ENCODE measurements at places on chromosomes 1 and 21. TPM values are rescaled to one million over a fixed set of nuclear protein-coding genes. Genes with fewer than 3 reads are reported as not detected.

DNA sequence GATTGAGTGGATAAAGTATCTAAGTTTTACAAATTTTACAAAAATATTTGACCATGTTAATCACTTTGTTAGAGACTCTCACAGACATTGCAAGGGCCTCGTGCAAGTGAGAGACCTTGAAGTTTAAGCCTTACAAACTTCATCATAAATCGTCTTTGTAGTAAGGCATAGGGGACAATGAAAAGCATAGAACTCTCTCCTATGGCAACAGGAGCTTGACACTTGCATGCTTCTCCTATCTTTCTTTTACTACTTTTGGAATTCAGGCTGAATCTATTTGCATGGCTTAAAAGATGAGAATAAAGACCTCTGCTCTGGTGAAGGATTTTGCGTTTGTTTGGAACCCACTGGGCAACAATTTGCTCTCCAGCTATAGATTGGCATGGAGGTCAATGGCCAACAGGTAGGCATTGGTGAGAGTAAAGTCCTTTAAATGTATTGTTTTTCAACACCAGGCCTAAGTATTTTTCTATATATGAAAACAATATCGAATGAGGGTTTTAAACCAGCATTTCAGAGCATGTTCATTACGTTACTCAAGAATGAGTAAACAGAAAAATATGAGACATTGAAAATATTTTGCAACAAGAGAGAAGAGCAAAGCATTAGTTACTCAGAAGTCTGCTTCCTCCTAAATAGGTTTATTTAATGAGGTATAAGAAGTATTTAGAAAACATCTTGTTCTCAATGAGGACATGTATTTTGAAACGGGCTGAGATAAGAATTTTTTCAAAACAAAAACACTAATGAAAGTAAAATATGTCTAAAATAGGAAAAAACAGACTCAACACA is 192.2 kb downstream of the TGFB2 start:
- no peaks in the 10 kb centered on the region for H3K4me1 ChIP-seq
- no peak overlapping the region for H3K4me3 ChIP-seq
- H3K36me3 ChIP-seq: no peaks in the 10 kb centered on the region
- DNase-seq: no peak
- H3K27me3 ChIP-seq: no peaks in the 10 kb centered on the region

MOB3C gene
- 5.2 TPM for total RNA-seq

TRIM46 gene
- total RNA-seq: 0.22 TPM

GRCh38 chr1:2349806-2350205 is 41.5 kb downstream of the MORN1 start:
- DNase-seq: no peak
- H3K27ac ChIP-seq: no peak overlapping the region
- H3K27me3 ChIP-seq: peaks cover 74% of the 10 kb centered on the region
- no peaks in the 10 kb centered on the region for H3K36me3 ChIP-seq
- H3K4me3 ChIP-seq: no peak overlapping the region

DNA sequence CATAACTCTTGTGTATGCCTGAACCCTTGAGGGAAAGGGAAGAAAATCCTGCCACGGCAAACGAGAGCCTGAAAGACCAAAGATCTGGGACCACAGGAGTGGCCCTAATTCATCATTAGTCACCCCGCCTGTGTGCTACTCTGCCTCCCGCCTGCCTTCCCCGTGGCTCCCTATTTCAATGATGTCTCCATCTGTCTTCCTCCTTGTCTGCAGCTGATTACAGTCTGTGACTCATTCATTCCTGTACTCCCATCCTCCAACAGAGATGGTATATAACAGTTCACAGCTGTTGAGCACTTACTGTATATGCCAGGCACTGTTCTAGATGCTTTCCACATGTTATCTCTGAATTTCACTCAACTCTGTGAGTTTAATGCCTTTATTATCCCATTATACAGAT is 96.6 kb downstream of the SEC16B start:
- no peak overlapping the region for H3K4me3 ChIP-seq
- no peak for DNase-seq
- no peak overlapping the region for H3K27ac ChIP-seq
- no peaks in the 10 kb centered on the region for H3K4me1 ChIP-seq

DNA sequence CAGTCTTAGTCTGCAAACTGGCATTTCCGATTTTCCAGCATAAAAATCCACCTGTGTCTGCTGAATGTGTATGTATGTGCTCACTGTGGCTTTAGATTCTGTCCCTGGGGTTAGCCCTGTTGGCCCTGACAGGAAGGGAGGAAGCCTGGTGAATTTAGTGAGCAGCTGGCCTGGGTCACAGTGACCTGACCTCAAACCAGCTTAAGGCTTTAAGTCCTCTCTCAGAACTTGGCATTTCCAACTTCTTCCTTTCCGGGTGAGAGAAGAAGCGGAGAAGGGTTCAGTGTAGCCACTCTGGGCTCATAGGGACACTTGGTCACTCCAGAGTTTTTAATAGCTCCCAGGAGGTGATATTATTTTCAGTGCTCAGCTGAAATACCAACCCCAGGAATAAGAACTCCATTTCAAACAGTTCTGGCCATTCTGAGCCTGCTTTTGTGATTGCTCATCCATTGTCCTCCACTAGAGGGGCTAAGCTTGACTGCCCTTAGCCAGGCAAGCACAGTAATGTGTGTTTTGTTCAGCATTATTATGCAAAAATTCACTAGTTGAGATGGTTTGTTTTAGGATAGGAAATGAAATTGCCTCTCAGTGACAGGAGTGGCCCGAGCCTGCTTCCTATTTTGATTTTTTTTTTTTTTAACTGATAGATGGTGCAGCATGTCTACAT is 2.5 kb upstream of the OLFML3 start:
- 0 out of 3 replicates have a peak, but pooled peaks cover 5% of the 10 kb centered on the region for H3K27me3 ChIP-seq
- DNase-seq: peak; percentile 33
- no peaks in the 10 kb centered on the region for H3K4me1 ChIP-seq
- no peak overlapping the region for H3K4me3 ChIP-seq

- no peak overlapping the region for H3K4me3 ChIP-seq
- H3K27ac ChIP-seq: no peak overlapping the region
- H3K36me3 ChIP-seq: no peaks in the 10 kb centered on the region
- DNase-seq: no peak
- no peaks in the 10 kb centered on the region for H3K27me3 ChIP-seq
- H3K4me1 ChIP-seq: no peaks in the 10 kb centered on the region
These were observed 52.2 kb downstream of the PLA2G4A start for GRCh38 chr1:186880982-186881381.

ADORA1 gene
- not detected for total RNA-seq

DNA sequence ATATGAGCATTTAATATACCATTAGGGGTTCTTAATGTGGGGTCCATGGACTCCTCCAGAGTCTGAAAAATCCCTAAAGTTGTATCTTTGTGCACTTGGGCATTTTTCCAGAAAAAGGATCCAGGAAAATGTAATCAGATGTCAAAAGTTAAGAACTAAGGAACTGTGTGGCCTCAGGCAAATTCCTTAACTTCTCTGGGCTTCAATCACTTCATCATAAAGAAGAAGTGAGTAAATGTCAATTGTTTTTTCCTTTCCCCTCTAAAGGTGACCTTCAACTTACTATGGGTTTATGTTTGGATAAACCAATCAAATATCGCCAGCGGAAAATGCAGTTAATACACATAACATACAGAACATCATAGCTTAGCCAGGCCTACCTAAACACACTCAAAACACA is 2.5 kb downstream of the MAD2L2 start:
- H3K4me1 ChIP-seq: peaks cover 11% of the 10 kb centered on the region
- no peak for DNase-seq
- no peak overlapping the region for H3K4me3 ChIP-seq
- H3K27me3 ChIP-seq: no peaks in the 10 kb centered on the region

C1orf87 gene
- not detected for total RNA-seq

- H3K4me1 ChIP-seq: peaks cover 6% of the 10 kb centered on the region
- peaks cover 45% of the 10 kb centered on the region for H3K27me3 ChIP-seq
- H3K4me3 ChIP-seq: no peak overlapping the region
- H3K36me3 ChIP-seq: no peaks in the 10 kb centered on the region
These were observed 18.0 kb downstream of the SLC2A7 start for GRCh38 chr1:9008236-9008635.

DNA sequence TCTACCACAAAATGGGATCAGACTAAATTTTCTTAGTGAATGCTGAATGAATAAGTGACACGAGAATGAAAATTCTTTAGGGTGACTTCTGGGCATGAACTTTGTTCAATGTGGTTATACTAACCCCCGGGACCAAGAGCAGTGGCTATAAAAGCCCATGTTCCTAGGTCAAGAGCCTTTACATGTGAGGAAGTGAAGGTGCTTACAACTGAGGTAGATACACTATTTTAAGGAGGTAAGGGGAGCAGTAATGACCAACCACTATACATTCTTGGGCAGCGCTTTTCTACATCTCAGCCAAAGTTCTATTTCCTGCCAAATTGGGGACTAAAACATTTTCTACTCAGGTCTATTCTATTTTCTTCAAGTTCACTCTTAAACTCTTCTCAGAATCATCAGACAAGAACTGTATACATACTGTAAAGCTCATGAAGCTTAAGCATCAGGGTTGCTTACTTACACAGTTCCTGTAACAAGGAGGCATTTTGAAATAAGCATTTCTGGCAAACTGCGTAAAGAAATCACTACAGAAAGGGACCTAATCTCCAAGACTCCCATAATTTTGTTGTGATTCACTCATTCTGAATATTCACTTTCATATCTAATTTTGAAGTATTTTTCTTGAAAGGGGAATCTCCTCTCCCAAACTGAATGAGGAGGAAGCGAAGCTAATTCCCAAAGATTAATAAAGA is 8.5 kb upstream of the ARHGAP29 start:
- peaks cover 15% of the 10 kb centered on the region for H3K27me3 ChIP-seq
- H3K27ac ChIP-seq: no peak overlapping the region
- no peaks in the 10 kb centered on the region for H3K4me1 ChIP-seq
- DNase-seq: no peak
